Activated T-cell treated with anti-CD3 and anti-CD28 coated beads, Interleukin-2, amount 50 U/mL, for 4 hours (primary cell): ENCODE measurements at places on chromosomes 2 and 18. TPM values are rescaled to one million over a fixed set of nuclear protein-coding genes. Genes with fewer than 3 reads are reported as not detected.

DNA sequence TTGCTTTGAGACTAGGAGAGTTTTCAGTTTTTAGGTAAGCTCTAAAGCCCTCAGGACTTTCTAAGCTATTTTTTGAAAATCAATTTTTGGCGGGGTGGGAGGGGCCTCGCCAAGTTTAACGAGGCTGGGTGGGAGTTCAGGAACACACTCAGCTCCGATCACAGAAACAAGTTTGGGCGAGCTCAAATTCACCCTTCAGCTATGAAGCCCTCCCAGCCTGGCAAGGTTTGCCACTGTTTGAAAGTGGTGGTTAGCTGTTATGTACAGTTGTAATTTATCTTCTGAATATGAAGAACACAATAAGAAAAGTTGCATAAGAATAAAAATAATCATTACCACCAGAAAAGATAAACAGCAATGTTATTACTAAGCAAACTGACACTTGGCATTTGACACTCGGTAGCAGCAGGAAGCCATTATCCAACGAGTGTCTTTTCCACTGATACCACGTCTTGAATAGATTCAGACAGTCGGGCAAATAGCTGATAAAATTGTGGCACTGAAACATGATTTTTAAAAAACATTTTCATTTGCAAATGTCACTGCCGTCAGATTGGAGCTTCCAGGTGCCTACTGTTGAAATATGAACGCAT, 59.8 kb downstream of the KCTD1 start:
- no peak for DNase-seq

Gene MEP1B
- total RNA-seq = not detected

Gene TFCP2L1
- total RNA-seq = 0.05 TPM

Gene TEX44
- not detected for total RNA-seq

Gene ITGA4
- 45.4 TPM for total RNA-seq

DNA sequence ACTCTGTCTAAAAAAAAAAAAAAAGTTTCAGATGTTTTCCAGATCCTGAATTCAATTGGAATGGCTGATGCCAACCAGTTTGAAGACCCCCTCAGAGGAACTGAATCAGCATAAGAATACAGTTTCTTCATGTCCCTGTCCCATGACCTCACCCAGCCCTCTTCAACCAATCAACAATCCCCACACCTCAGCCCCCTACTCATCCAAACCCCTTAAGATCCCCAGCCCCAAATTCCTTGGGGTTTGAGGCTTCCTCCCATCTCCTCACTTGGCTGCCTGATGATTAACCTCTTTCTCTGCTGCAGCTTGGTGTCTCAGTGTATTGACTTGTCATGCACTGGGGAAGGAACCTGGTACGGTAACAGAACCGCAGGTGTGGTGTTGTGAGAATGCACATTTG, 97.6 kb upstream of the CABLES1 start:
- no peak for DNase-seq

- DNase-seq = no peak
Measured at GRCh38 chr2:187372213-187372612, 75.8 kb downstream of the CALCRL start.

DNA sequence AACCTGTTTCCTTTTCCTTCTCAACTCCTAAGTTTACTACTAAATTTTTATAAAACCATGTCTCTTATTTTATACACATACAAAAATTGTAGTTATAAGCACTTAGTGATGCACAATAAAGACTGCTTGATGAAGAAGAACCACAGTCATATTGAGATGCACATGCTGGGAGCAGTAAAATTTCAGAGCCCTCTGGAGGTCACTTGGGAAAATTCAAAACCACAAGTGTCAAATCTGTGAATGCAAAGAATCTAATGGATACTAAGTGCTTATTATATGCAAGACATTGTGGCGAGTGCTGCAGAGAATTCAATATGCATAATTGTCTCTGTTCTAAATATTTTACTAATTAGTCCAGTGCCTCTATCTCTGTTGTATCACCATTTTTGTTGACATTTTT, 180.5 kb downstream of the VWC2L start:
- no peak for DNase-seq

- DNase-seq = no peak
Measured at GRCh38 chr2:186687807-186688211, 6.1 kb upstream of the FAM171B start.

DNA sequence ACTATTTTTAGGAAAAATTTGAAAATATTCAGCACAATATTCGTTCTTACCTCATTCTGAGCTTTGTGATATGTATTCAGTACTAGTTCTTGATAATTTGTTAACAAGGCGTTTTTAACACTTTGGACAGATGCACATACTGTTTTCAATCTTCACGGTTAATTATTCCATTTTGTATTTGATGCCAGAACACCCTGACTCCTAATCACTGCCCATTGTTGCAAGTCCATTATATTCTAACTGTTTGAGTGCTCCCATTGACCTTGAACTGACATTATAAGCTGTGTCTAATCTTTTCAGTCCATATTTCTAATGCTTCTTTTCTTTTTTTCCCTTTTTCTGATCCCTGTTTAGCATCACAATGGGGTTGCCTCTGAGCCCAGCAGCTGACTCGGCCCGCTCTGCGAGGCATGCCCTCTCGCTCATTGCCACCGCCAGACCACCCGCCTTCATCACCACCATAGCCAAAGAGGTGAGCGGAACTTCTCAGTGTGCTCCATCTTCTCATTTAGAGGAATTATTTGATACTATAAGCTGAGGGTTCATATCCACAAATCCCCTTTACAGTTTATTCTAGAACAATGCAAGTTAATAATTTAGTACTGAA, 211.3 kb upstream of the BOD1L2 start:
- DNase-seq = no peak

Gene TXNDC2
- total RNA-seq = not detected

DNA sequence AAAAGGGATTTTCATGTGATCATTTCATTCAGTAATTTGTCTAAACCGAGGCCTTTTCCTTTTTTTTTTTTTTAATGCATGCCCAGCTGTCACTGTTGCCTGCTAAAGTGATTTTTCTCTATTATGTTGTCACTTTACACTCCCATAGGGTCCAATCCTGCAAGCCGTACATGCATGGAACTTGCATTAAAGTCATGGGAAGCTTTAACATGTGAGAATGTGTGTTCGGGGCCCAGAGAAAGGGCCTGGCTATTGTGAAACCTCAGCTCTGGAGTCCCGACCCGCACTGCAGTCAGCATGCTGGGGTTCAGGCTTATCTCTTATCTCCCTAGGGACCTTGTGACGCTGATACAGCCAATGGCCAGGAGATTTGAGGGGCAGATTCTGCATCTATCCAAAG, 474.6 kb downstream of the SLC4A3 start:
- no peak for DNase-seq

Gene ANKRD29
- total RNA-seq = not detected

GRCh38 chr2:197088694-197089093, 162.2 kb upstream of the PGAP1 start:
- no peak for DNase-seq

Gene CPS1
- total RNA-seq = 1.3 TPM

Gene PRKAG3
- total RNA-seq = not detected

DNA sequence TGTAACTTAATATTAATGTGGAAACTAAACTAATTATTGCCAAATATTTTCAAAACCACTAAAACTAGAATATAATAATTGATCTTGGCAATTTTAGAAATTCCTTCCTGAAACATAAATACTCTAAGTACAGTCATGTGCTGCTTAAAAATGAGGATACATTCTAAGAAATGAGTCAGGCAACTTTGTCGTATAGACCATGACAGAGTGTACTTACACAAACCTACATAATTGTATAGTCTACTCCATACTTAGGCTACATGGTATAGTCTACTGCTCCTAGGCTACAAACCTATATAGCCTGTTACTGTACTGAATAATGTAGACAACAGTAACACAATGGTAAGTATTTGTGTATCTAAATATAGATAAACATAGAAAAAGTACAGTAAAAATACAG, 27.6 kb downstream of the FEZ2 start:
- DNase-seq = no peak

Gene C2orf92
- 4.0 TPM for total RNA-seq

Gene CACNB4
- 0.15 TPM for total RNA-seq

Gene KCNE4
- total RNA-seq = not detected

DNA sequence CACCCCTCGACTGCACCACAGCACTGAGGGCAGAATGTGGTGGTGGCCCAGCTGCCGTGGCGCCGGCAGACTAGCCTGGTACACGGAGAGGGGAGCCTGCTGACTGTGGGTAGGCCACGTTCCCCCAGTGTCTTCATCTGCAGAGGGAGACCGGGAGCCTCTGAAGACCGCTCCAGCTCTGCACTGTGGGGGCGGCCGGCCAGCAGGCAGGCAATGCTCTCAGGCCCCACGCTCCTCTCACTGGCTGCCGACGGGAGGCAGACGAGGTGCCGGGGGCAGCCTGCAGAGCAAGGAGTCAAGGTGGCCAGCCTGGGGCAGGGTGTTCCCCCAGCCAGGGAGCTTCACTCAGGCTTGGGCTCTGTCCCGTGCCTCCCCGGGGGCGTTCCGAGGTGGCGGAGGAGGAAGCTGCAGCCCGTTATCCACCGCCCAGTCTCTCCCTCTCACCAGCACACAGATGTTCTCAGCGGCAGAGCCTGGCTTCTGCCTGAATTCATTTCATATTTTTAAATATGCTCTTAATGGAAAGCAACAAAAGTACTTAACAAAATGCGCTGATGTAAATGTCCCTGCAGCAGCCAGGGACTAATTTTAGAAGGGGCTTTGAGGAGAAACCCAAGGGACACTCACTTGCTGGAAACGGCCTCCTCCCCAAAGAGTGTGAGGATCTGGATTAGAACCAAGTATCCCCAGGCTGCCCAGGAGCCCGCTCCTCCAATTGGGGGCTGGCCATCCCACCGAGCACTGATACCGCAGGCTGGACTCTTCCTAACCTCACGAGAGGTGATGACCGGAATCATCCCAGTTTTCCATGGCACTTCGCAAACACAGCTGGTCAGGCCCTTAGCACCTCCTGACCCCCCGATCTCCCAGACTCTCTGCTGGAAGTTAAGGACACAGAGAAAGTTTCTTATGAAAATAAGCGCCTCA, 87.8 kb downstream of the HDAC4 start:
- DNase-seq = peak; percentile 3

DNA sequence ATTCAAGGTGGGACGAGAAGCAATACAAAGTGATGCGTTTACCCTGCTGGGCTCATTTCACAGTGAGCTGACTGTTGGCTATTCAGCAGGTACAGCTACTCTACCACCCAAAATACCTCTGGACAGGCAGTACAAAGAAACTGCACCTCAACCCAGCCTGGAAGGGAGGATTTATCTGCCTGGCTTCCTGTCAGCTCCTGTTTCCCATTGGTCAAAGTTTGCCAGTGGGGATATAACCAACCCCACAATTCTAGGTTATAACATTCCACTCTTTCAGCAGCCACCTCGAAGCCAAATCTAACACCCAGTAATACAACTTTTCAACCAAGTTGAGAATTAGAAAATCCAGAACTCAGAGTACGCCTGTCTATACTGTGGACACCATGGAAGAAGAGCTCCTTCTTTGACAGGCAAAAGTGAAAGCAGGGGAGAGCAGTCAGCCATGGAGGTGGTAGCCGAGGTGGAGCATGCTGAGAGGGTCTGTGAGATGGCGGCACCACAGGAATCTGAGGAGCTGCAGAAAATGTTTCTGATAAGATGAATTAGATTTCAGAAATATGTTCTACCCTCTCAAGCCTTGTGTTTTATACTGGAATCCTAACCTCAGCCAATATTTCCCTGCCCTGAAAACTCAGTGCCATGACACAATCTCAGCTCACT, 10.8 kb downstream of the DUSP19 start:
- DNase-seq = no peak

GRCh38 chr2:18901242-18901641, 311.9 kb upstream of the NT5C1B start:
- no peak for DNase-seq

Gene TSPYL6
- total RNA-seq = not detected

DNA sequence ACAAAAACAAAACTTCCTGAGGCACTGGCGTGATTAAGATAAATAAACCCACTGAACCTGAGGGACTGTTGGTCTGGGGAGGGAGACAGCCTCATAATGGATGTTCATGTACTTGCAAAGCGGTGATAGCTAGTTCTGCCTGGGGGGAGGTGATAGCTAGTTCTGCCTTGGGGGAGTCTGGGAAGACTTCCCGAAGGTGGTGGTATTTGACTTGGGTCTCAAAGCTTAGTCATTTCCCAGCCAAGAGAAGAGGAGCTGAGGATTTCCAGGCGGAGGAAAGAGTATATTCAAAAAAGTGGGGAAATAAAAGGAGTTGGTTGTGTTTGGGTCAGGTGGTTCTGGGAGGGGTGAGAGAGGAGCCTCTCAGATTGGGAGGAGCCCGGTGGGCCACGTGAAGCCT, 24.7 kb downstream of the DGKD start:
- DNase-seq = no peak

Gene TMEM37
- 0.11 TPM for total RNA-seq

Gene ARHGEF33
- total RNA-seq = 0.35 TPM

- DNase-seq = no peak
Measured at GRCh38 chr2:36889795-36890194, 76.5 kb downstream of the STRN start.

Gene CMPK2
- total RNA-seq = 4.2 TPM

DNA sequence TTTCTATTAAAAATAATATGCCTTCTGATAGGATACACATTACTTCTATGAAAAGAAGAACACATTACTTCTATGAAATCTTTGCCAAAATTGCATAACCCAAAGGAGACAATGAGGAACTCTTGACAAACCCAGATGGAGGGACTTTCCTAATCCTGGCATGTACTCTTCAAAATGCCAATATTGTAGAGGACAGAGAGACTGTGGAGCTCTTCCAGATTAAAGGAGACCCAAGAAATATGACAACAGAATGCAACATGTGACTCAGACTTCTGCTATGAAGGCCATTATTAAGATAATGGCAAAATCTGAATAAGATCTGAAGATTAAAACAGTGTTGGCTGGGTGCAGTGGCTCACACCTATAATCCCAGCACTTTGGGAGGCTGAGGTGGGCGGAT, 22.2 kb downstream of the SOWAHC start:
- no peak for DNase-seq

- DNase-seq = no peak
Measured at GRCh38 chr2:98736464-98736889, 5.5 kb upstream of the MGAT4A start.

Gene PSME4
- total RNA-seq = 43.7 TPM

Gene SETBP1
- total RNA-seq = 9.2 TPM

GRCh38 chr2:69616755-69617154, 26.8 kb downstream of the AAK1 start:
- DNase-seq = peak; percentile 37

Gene GAL3ST2
- total RNA-seq = not detected
